Stimulated activated CD4-positive, alpha-beta T cell treated with anti-CD3 and anti-CD28 coated beads, Interleukin-15, amount 100 ng/mL, for 1 hour (primary cell): ENCODE measurements at places on chromosomes 4 and X.

GRCh38 chr4:53997898-53998297 lies 66.5 kb downstream of the CHIC2 start:
- DNase-seq, result no peak

DNA sequence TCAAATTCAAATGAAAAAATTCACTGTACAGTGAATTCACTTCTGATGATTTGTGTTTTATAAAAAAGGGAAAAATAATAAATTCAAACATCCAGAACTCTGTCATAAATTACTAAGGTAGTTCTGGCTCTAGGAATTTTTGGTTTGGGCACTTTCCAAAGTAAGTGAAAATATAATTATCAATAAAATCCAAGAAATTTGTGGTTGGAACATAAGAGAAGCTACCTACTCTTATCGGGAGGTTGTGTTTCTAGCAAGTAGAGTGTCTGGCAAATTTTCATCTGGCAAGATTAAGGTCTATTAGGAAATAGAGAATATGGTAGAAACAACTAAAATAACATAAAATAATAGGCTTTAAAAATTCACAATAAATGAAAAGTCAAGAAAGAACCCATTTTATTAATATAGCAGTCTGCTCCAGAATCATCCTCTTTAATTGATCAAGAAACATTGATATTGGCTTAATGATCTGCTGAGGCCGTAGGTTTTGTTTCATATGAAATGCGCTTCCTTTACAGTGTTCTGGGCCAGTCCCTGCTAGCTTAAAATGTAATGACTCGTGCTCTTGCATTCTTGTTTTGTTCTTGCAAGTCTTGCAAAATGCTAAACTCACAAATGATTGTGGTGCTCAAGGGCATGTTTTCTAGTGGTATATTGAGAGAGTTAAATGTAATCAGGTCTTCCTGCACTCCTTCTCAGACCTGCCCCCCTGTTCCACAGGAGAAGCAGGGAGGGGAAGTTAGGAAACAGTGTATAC lies 331.4 kb downstream of the RAPGEF2 start:
- no peak for DNase-seq

- DNase-seq, result no peak
These were observed 169.7 kb upstream of the SH3RF1 start for GRCh38 chr4:169440446-169440845.

DNA sequence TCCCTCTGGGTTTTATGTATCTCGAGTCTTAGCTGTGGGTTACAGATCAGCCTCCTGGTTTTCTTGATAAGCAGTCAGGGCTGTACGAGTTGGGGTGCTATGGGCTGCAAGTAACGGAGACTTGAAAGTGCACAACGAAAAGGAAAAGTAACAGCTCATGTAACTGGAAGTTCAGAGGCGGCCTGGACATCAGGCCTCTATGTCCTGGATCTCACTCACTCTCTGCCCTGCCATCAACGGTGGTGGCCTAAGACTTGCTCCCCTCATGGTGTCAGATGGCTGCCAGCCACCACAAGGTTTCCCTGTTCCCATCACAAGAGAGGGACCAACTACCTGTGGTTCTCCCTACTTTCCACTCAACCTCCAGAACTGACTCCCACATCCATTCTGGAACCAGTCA lies 4.8 kb downstream of the PPP2R2C start:
- no peak for DNase-seq
